ENCODE measurements at places on chromosomes 2 and 18.
A peak's percentile ranks its signal among the peaks of the same experiment; 100 is the strongest.

DNA sequence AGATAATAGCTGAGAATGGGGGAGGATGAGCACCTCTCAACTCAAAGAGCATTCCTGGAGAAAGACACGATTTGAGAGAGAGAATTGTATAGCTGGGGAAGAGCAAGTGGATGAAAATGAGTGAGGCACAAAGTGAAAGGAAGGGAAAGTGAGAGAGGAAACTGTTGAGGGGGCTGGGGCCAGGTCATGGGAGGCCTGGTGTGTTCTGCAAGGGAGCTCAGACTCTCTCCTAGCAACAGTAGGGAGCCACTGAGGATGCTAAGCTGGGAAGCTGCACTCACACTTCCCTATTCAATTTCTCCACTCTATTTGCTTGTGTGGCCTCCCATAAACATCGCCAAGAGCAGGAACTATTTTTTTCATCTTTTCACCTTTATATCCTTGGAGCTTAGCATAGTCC, 14.8 kb downstream of the EVA1A start:
- DNase-seq, result no peak

DNA sequence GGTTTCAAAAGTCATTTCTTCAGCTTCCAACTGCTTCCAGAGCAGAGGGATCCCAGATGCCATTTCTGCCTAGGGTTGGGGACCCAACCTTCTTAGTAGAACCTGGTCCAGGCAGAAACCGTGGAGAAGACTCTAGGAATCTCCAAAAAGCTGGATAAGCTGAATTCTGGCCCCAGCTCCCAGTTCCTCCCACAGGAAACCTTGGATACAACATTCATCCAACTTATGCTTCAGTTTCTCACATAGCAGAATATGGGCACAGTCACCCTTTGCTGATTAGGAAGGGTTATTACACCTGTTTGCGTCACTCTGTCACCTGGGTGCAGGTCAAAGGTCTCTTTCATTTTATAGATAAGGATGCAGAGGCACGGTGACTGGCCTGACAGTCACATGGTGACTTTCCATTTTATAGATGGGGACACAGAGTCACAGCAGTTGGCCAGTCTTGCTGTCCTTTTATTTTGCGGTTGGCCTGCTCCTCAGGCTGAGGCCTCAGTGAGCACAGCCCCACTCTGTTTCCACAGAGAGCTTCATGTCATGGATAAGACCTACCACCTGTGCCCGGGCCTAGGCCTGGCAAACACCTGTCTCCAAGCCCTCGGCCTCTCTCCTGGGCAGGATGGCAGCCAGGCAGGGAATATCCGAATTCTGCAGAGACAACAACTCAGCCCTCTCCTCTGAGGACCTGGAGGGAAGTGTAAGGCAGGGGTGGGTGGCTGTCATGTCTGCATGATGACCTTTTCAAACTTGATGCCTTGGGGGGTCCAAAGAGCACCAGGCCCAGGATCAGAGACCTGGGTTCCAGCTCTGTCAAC, 148.8 kb downstream of the SMAD7 start:
- DNase-seq, result no peak

- no peak for DNase-seq
These were observed 411.7 kb upstream of the MYT1L start for GRCh38 chr2:2742726-2743125.

DNA sequence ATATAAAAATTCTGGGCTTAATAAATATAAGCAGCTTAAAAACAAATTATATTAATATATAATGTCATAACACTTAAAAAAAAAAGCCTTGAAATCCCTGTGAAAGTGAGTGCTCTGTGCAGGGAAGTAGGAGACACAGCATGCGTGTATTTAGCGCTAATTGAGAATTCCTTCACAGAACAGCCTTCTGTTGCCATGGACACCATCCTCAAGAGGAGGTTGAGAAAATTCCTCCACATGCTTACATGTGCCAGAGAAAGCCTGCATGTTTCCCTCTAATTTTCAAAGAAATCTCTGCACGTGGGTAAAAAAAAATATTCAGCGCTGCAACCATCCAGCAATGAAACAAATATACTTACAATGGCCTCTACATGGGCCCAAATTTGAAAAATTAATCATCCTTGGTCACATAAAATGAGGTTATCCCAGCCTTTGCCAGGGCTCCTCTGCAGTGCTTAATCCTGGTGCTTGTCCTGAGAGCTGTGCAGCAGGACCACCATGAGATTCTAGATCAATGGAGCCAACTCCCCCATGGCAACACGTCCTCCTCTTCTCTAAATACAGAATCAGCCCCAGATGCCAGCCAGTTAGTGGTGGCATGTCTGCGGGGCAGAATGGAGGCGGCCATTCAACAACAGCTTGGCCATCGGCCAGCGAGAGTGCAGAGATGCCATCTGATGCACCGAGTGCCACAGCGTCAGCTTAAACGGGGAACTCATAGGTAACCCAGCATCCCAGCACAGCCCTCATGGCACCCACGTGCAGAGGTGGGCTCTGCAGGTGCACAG, 228.0 kb downstream of the MYT1L start:
- DNase-seq, result no peak

DNA sequence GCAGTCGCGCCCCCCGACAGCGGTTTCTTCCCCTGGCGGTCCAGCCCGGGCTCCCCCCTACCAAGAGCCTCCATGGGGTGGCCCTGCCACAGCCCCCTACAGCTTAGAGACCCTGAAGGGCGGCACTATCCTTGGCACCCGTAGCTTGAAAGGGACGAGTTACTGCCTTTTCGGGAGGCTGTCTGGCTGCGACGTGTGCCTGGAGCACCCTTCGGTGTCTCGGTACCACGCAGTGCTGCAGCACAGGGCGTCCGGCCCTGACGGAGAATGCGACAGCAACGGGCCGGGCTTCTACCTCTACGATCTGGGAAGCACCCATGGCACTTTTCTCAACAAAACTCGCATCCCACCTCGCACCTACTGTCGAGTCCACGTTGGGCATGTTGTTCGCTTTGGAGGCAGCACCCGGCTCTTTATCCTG, 475 bp downstream of the SLC4A1AP start:
- DNase-seq, result no peak

DNA sequence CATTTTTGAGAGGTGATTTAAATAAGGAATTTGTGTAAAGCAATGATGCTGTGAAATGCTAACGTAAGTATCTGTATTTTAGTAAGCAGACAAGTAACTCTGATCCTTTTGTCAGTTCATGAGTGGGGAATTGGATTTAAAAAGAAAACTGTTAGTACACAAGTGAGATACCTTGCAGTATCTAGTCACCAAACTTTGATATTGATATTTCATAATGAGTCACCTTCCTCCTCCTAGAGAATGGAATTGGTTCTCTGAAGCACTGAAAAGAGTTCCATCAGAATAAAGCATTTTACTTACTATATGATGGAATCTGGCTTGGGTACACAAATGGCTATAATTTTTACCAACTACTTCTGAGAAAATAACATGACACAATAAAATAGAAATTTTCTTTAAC, 232.2 kb downstream of the ZNF804A start:
- no peak for DNase-seq

GRCh38 chr2:97797355-97797754, 84.0 kb downstream of the ZAP70 start:
- DNase-seq, result no peak

DNA sequence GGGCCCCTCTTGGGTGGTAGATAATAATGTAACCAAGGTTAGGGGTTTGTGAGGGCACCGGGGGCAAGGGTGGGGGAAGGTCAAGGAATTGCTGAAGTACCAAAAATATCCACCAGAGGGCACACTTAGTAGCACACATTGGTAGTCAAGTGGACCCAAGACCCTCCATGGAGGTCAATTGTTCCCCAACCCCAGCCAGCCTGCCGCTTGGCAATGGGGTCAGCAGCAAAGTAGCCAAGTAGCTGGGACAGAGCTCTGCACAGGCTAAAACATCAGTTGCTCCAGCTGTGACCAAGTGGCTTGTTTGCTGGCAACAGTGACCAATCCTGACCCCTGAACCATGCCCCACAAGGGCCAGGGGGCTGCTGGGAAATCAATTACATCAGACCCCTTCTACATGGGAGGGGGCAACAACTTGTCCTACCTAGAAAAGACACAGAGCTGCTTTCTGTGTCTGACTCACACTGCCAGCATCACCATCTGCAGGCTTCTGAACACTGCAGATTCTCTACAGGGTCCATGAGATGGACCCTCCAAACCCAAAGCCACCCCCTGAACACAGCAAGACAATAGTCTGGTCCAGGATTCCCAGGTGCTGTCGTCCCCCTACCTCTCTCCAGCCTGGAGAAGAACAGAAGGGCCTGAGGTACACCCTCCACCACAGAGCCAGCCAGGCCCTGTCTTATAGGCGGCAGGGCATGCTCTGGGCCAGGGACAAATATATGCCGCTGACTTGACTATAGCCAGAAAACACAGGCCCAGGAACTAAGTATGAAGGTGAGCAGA, 76.0 kb downstream of the EMX1 start:
- peak; percentile 34 for DNase-seq

- DNase-seq, result no peak
These were observed 158.8 kb upstream of the WDSUB1 start for GRCh38 chr2:159445307-159445706.

DNA sequence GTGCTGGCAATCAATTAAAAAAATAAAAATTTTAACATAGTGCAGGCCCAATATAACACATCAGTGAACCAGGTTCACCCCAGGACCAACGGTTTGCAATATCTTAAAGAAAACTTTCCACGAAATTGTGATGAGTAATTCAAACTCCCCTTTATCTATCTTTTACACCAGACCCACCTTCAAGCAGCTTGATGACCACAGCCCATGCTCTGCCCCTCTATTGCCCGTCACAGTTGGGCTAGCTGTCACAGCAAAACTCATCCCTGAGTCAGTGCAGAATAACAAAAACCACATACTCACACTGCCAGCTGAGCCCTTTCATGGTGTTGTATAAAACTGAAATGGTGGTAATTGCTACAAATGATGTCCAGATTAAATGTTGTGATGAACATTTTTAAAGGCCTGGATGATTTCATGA, 112.5 kb upstream of the CREB1 start:
- no peak for DNase-seq

DNA sequence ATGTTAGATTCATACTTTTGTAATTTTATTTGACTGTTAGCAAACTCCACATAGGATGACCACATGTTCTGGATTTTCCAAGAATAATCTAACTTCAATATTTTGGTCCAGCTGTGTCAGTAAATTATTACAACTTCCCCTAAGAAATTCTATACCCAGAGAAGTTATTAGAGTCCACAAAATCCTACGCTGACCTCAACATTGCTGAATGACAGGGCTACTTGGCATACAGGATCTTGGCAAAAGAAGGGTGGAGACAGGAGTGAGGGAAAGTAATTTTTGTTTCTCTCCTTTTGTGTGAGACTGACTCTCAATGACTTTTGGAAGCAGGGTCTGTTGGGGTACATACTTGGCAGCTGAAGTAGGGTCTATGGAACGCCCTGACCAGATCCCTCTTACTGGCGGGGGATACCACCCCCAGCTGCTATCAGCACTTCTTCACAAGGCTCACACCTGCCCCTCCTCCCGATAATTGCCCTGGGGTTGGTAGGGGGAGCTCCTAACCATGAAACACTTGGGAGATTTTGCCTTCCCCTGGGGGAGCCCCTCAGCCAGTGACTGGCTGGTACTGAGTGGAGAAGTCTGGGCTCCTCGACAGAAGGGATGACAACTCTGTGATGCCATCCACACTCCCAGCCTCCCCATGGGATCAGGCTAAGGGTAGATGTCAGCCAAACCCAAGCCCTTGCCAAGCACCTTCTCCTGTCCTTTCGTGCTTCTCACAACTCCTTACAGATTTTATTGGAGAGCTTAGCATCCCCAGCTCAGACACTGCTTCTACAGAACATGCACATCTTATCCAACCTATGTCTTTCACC, 110.6 kb upstream of the FHL2 start:
- DNase-seq, result no peak

Measured in activated CD4-positive, alpha-beta T cell treated with anti-CD3 and anti-CD28 coated beads, Interleukin-2, amount 50 U/mL, for 48 hours (primary cell).